ENCODE measurements at places on chromosomes 5 and 9. TPM values are rescaled to one million over a fixed set of nuclear protein-coding genes. Genes with fewer than 3 reads are reported as not detected.
A peak's percentile ranks its signal among the peaks of the same experiment; 100 is the strongest.

DNA sequence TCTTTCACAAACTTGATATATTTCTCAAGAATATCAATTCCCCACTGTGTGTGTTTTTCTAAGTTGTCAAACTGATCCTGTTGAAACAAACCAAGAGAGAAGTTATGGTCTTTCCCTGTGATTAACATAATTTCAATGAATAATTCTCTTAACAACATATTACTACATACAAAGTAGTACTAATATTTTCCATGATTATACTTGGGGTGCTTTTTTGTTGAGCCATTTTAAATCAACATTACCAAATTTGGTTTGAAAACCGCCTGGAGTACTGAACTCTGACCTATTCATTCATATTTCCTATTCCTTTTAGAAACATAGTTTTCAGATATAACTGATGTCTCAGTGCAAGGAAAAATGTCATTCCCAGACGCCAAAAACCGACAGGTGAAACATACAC lies 48.1 kb downstream of the FNBP1 start:
- DNase-seq, result peak; percentile 19
- no peaks in the 10 kb centered on the region for H3K27me3 ChIP-seq
- H3K4me1 ChIP-seq, result peaks cover 62% of the 10 kb centered on the region

GRCh38 chr9:134775081-134775951 lies 105.3 kb upstream of the FCN2 start:
- no peaks in the 10 kb centered on the region for H3K27me3 ChIP-seq
- H3K27ac ChIP-seq, result 0 out of 2 replicates have a peak overlapping the region, but pooled peaks have one; percentile 5
- no peak overlapping the region for H3K4me3 ChIP-seq
- peak; percentile 38 for DNase-seq
- peaks cover 68% of the 10 kb centered on the region for H3K36me3 ChIP-seq

GRCh38 chr9:22173908-22174307 lies 164.8 kb upstream of the CDKN2B start:
- peaks cover 26% of the 10 kb centered on the region for H3K4me1 ChIP-seq
- H3K27ac ChIP-seq, result no peak overlapping the region
- no peaks in the 10 kb centered on the region for H3K27me3 ChIP-seq
- no peak overlapping the region for H3K4me3 ChIP-seq
- H3K36me3 ChIP-seq, result no peaks in the 10 kb centered on the region

DNA sequence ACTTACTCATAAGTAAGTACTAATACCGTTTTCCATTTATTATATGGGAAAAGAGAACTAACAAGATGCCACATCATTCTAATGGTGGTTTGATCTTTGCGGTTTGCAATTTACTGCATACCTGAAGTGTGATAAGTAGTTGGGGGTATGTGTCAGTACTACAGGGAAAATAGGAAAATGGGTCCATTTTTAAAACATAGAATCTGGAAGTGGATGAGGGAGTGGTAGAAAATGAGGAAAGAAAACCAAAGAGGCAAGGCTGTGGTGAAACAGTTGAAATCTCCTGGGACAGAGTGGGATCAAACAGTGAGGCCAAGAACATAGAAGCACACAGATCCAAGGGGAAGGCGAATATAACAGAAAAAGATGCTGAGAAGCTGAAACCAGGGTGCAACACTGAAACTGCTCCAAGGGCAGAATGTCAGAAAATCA lies 6.7 kb downstream of the ADAMTSL1 start:
- H3K4me1 ChIP-seq, result peaks cover 84% of the 10 kb centered on the region
- H3K27me3 ChIP-seq, result no peaks in the 10 kb centered on the region
- peaks cover 20% of the 10 kb centered on the region for H3K36me3 ChIP-seq
- DNase-seq, result peak; percentile 83

- DNase-seq, result peak; percentile 25
- peak overlapping the region; percentile 52 for H3K4me3 ChIP-seq
- no peaks in the 10 kb centered on the region for H3K27me3 ChIP-seq
- H3K27ac ChIP-seq, result no peak overlapping the region
- H3K4me1 ChIP-seq, result peaks cover 17% of the 10 kb centered on the region
These were observed 56.4 kb upstream of the TMC1 start for GRCh38 chr9:72464857-72465592.

Gene ARID3C
- polyA plus RNA-seq, result not detected

Data from GM23248 (cell line).